ENCODE measurements at places on chromosomes 13 and 19.

DNA sequence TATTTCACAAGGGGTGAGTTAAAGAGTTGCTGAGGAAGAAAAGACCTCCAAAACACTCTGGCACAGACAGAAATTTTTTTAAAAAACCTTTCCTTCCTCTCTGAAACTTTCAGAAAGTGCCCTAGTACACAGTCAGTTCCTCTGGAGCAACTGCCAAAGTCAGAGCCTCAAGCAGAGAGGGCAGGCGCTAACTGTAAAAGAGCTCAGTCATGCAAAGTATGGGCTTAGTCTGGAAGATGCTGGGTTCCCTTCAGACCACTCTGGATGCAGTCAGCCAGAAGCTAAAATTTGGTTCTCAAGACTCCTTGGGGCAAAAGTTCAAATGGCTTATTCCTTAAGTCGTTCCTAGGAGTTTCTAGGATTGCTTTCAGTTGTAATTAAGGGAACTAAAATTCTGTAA lies 671.6 kb downstream of the PCDH9 start:
- peak; percentile 33 for DNase-seq

DNA sequence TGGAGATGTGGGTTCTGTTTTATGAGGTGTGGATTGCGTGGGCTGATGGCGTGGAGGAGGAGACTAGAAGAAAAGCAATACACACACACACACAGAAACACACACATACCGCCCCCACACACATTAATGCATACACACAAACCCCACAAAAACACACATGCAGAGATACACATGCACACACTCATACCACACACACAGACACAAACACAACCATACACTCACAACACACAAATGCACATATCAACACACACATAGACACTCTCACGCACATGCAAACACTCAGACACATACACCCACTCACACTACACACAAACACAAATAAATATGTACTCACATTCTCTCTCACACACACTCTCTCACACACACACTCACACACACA lies 75.7 kb upstream of the UBL3 start:
- DNase-seq: no peak

- DNase-seq: peak; percentile 93
Observed at GRCh38 chr13:26855921-26856320, 95.3 kb upstream of the GPR12 start.

GRCh38 chr19:6616011-6616410 lies 25.1 kb upstream of the CD70 start:
- DNase-seq: no peak

DNA sequence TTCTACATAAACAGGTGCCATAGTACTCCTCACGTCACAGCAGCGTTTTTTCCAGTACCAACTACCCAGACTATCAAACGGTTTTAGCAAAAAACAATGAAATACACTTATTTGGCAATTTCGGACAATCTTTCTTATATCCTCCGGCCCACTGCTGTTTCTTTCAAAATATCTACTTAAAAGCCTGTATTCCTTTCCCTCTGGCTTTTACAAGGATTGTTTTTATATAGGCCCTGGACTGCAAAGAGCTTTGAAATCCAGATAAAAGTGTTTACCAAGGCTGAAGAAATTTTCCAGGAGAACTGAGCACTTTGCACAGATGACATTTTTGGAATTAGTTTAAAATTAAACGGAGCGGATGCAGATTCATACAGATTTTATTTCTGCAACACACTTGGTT lies 255.9 kb upstream of the STARD13 start:
- no peak for DNase-seq

DNA sequence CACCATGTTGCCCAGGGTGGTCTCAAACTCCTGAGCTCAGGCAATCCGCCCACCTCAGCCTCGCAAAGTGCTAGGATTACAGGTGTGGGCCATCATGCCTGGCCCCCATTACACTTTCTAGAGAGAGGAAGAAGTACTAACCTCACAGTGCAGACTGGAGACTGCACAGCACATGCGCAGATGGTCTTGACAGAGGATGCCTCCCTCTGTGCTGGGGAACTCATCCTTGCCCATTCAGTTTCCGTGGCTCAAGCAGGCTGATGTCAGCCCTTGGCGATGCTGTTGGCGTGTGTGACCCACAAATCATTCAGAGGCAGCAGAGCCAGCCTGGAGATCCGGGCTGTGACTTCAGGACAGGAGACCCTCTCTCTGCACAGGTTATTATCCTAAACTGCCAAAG lies 14.6 kb upstream of the FFAR2 start:
- peak; percentile 28 for DNase-seq

GRCh38 chr19:43570174-43570791 lies 5.0 kb downstream of the XRCC1 start:
- DNase-seq: no peak

DNA sequence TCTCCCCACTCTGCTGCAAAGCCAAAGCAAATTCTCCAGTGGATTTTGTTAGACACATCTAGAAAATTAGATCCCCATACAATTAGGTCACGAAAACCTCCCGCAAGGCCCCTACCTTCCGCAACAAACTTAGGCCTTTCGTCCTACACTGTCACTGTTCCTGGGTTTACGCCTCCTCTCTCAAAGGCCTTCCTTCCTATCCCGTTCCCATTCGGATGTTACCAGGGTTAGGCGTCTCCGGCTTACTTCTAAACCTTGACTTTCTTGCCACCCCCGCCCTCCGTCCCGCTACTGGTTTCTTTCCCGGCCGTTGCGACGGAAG lies 754 bp downstream of the RNF6 start:
- DNase-seq: no peak

DNA sequence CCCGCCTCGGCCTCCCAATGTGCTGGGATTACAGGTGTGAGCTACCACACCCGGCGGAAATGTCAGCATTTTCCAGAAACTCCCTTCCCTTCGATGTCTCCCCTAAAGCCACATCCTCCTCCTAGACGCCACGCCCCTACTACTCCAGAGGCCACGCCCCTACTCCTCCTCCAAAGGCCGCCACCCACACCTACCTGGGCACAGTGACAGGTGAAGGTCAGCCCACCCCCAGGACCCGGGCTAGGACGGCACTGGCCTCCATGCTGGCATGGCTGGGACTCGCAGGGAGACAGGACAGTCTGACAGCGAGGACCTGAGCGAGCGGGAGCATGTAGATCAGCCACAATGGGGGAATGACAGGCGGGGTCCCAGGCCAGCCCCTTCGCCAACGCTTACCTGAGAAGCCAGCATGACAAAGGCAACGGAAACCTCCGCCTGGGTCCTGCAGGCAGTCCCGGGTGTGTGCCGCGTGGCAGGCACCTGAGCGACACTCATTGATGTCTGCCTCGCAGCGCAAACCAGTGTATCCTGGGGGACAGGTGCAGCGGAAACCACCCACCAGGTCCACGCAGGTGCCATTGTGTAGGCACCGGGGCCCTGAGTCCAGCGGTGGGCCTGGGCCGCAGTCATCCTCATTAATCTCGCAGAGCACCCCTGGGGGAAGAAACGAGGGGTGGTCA lies 22.0 kb downstream of the NOTCH3 start:
- DNase-seq: no peak

DNA sequence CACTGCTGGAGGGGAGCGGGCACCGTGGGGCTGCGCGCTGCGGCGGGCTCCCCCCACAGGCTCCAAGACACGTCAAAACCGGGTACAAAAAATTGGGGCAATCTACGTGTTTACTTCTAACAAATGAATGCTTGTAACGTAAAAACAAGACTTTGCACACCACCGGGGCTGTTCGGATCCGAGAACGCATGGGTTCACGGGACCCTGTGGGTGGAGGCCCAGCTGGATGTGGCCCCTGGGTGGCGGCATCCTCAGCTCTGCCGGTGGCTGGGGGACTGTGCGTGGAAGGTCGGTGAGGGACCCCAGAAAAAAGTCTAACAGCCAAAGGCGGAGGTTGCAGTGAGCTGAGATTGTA lies 10.3 kb upstream of the SLC7A10 start:
- no peak for DNase-seq

- DNase-seq: no peak
Observed at GRCh38 chr19:46216612-46217011, 12.9 kb upstream of the IGFL1 start.

DNA sequence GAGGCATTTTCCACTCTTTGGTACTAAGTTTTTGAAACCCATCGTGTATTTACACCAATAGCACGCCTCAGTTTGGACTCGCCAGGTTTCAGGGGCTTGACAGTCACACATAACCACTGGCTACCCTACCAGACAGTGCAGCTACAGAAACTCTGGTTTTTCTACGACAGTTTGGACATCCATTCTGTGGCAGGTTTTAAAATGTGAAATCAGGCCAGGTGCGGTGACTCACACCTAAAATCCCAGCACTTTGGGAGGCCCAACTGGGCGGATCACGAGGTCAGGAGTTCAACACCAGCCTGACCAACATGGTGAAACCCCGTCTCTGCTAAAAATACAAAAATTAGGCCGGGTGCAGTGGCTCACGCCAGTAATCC lies 13.2 kb downstream of the KDELR1 start:
- no peak for DNase-seq

DNA sequence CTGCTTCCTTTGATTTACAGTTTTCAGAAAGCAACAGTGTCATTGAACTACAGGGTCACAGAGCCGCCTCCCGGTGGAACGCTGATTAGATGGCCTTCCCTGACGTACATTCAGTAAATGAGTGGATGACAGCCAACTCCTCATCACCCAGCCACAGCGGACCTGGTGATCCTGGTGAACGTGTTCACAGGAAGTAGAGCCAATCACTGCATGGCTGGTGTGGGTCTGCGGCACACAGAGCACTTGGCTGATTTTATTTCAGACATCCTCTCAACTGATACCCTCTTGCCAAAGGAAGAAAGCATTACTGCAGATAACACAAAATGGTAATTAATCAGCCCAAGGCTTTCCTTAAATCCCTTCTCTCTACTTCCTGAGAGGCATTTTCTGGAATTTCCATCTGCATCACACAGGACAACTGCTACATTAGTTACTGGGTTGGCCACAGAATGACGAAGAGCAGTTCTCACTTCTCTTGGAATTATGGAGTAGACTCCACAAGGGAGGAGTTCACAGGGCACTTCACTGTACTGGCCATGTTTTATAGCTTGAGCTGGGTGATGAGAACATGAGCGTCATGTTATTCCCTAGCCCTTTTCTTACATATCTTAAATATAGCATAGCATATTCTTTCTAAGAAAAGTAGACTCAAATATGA lies 84.0 kb upstream of the SLC7A1 start:
- DNase-seq: no peak

GRCh38 chr13:80123945-80124344 lies 217.0 kb downstream of the SPRY2 start:
- no peak for DNase-seq

DNA sequence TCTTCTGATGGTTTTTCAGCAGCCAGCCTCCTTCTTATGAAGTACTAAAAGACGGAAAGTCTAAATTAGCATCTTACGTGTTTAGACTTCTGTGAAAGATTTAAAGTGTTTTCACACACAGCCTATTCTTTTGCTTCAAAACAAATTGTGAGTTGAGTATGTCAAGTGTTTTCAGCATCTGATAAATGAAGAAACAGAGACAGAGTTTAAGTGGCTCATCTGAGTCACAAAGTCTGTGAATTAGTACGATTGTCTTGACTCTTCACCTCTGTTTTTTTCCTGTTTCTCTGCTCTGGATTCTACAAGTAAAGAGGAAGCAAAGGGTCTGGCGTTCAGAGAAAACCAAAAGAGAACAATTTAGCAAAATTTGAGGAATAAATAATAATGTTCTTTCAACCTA lies 116.4 kb downstream of the FRY start:
- no peak for DNase-seq

DNA sequence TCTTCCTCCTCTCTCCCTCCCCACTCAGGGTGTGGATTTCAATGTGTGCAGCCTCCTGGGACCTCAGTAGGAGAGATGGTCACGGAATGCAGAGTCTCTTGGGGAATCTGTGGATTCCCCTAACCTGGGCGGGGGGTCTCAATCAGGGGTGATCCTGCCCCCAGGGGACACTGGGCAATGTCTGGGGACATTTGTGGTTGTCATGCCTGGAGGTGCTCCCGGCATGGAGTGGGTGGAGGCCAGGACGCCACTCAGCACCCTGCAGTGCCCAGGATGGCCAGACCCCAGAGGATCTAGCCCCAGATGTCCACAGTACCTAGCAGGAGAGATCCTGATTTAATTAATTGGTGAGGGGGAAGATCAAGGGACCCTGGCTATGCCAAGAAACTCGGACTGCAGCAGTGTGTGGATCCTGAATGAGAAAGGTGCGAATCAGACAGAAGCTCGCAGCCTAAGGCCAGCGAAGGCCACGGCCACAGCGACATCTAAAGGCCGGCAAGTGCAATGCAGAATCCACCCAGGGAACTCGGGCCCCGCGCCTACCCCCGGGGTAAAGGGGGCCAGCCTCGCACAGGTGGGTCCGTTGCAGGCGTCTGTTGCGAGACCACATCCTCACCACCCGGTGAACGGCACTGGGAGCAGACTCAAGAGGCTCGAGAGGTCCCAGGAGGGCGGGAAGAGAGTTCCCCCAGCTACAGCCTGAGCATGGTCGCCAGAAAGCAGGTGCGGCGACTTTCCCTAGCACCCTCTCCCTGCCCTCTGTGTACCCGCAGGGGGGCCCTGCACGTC lies 88.8 kb downstream of the GNG7 start:
- no peak for DNase-seq

DNA sequence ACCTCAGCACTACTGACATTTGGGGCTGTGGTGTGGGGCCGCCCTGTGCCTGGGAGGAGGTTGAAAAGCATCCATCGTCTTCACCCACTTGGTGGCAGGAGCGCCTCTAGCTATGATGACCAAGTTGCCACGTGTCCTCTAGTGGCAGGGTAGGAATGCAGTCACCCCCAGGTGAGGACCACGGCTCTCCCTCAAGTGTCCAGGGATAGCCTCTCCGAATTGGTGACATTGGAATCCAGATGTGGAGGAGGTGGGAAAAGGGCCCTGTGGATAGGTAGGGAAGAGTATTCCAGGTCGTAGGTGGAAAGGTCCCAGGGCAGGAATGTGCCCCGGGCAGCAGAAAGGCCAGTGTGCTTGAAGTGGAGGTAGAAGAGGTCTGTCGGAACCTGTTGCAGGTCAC lies 37.6 kb downstream of the ARHGEF18 start:
- DNase-seq: no peak

GRCh38 chr19:51688671-51689571 lies 4.2 kb upstream of the SPACA6 start:
- peak; percentile 96 for DNase-seq

GRCh38 chr19:39397360-39398296 lies 6.5 kb downstream of the MED29 start:
- peak; percentile 79 for DNase-seq

DNA sequence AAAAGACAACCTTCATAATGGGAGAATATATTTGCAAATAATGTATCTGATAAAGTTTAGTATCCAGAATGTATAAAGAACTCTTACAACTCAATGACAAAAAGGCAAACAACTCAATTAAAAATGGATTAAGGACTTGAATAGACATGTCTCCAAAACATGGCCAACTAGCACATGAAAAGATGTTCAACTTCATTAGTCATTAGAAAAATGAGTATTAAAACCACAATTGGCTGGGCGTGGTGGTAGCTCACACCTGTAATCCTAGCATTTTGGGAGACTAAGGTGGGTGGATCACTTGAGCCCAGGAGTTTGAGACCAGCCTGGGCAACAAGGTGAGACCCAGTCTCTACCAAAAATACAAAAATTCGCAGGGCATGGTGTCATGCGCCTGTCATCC lies 18.8 kb upstream of the ZMYM5 start:
- no peak for DNase-seq
